Head of caudate nucleus (tissue), 42 donors: ENCODE measurements at places on chromosomes 1 and 21.

DNA sequence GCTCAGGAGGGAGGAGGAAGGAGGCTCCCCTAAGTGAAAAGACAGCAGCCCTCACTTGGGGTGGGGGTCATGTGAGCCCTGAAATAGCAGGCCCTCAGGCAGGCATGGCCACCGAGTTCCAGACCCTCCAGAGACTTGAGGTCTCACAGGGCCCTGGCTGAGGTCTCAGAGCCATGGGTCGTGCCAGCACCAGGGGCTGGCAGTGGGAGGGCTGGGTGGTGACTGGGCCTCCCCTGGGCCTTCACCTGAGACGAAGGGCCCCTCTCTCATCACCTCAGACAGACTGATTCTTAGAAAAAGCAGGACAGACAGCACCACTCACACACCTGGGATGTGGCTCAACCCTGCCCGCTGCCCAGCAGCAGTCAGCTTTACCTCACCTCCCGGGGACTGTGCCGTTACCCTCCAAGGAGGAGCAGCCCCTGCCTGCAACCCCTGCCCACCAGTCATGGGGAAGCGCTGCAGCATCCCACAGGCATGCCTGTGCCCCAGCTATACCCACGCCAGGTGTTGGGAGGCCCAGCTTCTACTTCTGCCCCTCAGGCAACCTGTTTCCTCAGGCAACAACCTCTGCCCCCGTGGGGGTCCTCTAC, 42.6 kb upstream of the LRP8 start:
- no peak for DNase-seq

DNA sequence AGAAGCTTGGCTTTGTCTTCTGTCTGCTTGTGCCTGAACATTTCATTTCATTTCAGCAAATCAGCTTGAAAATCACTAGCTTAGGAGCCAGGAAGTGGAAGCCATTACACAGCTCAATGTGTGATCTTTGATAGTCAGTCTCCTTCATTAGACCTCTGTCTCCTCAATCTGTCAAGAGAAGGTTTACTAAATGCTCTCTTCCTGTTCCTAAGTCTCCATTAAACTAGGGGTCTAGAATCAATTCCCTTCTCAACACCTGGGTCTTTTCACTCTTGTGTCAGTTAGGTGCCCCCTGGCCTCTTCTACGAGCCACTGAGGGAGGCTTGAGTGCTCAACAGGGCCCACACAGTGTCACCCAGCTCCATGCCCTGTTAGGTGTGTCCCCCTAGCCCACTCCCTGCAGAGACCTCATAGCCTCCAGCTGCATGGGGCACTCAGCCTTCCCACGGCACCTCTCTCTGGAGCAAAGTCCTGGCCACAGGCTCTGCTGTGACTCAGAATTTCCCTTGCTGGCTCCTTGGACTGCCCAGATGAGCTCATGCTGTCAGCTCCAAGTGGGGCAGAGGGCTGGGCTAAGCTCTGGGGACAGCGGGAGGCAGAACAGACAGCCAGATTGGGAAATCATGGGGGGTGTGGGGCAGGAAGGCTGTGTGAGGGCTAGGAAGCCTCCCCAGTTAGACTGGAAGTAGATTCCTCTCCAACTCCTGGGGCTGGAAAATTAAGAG, 115.7 kb upstream of the IPO9 start:
- peak; percentile 62 for DNase-seq

- DNase-seq: no peak
Observed at GRCh38 chr1:165603810-165604209, 27.2 kb upstream of the MGST3 start.

GRCh38 chr1:2166695-2167094, 27.9 kb downstream of the FAAP20 start:
- no peak for DNase-seq

- DNase-seq: no peak
Observed at GRCh38 chr1:68384872-68385411, 64.8 kb downstream of the RPE65 start.

- no peak for DNase-seq
Observed at GRCh38 chr21:25578056-25578961, 29.0 kb downstream of the MRPL39 start.

GRCh38 chr1:58811303-58811702, 27.5 kb upstream of the JUN start:
- no peak for DNase-seq

- no peak for DNase-seq
Observed at GRCh38 chr1:204409836-204410687, 1.6 kb downstream of the PPP1R15B start.

DNA sequence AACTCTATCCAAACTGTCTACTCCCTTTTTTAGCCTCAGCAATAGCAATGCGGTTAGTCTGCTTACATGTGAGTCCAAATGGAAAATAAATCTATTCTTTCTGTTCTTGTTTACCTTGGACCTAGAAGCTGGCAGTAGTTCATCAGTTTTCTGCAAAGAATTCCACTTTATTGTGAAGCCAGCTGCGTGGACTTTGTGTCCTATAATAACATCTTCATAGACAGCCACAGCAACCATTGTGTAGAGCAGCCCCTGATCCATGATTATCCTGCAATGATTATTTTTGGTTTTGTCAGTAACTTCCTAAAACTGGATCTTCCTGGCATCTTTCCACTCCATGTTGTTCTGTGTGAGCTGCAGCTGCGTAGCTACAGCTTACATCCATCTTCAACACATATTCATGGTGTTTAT, 408.7 kb downstream of the NUF2 start:
- DNase-seq: no peak

DNA sequence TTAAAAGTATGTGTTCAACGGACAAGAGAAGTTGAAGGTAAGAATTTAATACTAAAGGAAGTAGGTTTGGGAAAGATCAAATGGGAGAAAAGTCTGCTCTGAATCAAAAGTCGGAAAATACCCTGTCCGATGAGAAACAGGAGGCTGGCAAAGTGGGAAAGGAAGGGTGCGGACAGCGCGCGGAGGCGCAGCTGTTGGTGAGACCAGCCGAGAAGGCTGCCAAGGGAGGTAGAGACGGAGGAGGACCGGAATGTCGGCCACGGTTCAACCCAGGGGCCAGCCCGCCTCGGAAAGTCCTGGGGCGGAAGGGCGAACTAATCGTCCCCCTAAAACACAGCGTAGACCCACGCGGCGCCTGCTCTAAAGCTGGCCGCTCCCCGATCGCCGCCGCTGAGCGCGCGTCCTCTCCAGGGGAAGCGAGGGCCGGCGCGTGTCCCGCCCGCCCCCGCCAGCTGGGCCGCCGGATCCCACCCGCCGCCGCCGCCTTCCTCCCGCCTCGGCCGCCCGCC, 639 bp upstream of the SPATA1 start:
- no peak for DNase-seq

- DNase-seq: no peak
Observed at GRCh38 chr1:151364996-151365395, 7.5 kb downstream of the SELENBP1 start.

DNA sequence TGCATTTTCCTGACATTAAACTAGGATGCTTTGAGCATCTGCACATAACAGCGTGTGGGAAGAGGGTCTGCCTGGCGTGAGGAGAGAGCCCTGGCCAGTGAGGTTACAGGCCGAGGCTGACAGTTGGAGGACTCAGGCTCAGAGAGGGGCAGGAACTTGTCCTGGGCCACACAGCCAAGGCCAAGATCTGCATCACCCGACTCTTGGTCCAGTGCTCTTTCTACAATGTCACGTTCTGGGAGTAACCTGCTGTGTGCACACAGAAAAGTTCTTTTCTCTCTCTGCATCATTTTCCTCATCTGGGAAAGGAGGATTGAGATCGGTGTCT, 42.8 kb upstream of the RUNX3 start:
- DNase-seq: no peak

DNA sequence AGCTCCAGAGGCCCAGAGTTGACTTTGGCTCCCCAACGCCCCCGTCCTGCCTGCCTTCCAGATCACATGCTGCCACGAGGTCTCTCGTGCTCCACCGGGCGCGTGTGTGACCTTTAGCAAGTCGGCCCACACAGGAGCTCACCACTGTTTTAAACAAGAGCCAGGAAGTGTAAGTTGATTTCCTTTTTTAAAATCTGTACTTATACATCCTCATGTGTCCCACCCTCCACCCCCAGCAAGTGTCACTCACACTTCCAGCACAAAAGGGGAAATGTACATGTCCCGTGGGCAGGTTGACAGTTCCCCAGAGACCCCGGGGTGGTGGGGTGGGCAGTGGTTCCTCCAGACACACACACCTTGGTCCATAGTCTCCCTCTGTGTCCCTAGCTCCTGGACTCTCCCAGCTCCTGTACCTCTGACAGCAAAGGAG, 84.4 kb downstream of the STUM start:
- DNase-seq: no peak

- no peak for DNase-seq
Observed at GRCh38 chr1:100349246-100349645, 3.1 kb upstream of the CDC14A start.

GRCh38 chr1:38789498-38790169, 69.9 kb downstream of the RRAGC start:
- DNase-seq: no peak

GRCh38 chr1:205211839-205212536, 486 bp upstream of the DSTYK start:
- no peak for DNase-seq

- DNase-seq: no peak
Observed at GRCh38 chr1:197444755-197445154, 176.7 kb downstream of the CRB1 start.

DNA sequence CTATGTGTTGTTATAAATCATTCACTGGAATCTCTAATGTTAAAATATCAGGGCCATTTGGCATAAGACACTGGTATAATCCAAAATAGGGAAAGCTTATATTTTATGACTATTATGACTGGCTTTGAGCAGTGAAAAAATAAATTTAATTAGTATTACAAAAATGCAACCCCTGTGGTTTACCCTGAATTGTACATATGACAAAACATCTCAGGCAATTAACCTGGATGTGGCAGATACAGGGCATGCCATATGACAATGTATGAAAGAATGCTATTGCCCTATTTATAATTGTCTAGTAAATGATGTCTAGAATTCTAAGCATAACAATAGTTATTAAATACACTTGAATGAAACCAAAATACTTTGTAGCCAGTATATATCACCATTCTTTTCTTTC, 532.5 kb upstream of the ADGRL4 start:
- no peak for DNase-seq

- DNase-seq: no peak
Observed at GRCh38 chr1:208178091-208178529, 66.1 kb downstream of the PLXNA2 start.
